ENCODE measurements at places on chromosomes 7 and 10. TPM values are rescaled to one million over a fixed set of nuclear protein-coding genes. Genes with fewer than 3 reads are reported as not detected.

The CALML5 gene
- not detected for polyA plus RNA-seq

The PEX1 gene
- polyA plus RNA-seq, result 20.8 TPM

The SSBP1 gene
- polyA plus RNA-seq, result 250 TPM

The DYNC1I1 gene
- 20.6 TPM for polyA plus RNA-seq

All from cardiac muscle cell (in vitro differentiated cells and primary cell).